ENCODE measurements at places on chromosomes 11 and 22.

- no peak for DNase-seq
Measured at GRCh38 chr11:64367931-64368672, 9.1 kb downstream of the RPS6KA4 start.

GRCh38 chr11:61688365-61689163 lies 8.4 kb downstream of the DAGLA start:
- DNase-seq, result no peak

- peak; percentile 87 for DNase-seq
Measured at GRCh38 chr11:2196970-2197770, 25.6 kb upstream of the TH start.

- no peak for DNase-seq
Measured at GRCh38 chr22:29887358-29887757, 4.4 kb downstream of the MTMR3 start.

GRCh38 chr11:44607987-44608386 lies 42.5 kb downstream of the CD82 start:
- DNase-seq, result no peak

Measured in activated CD8-positive, alpha-beta memory T cell treated with anti-CD3 and anti-CD28 coated beads, Interleukin-2, amount 50 U/mL, for 48 hours (primary cell).